ENCODE measurements at places on chromosomes 12 and 14. TPM values are rescaled to one million over a fixed set of nuclear protein-coding genes. Genes with fewer than 3 reads are reported as not detected.

ENDOU gene
- not detected for total RNA-seq

ACTN1 gene
- total RNA-seq: 363 TPM

CCDC196 gene
- total RNA-seq: not detected

BLOC1S1 gene
- 115 TPM for total RNA-seq

KRT72 gene
- not detected for total RNA-seq

OVCH1 gene
- not detected for total RNA-seq

HRK gene
- not detected for total RNA-seq

KRT1 gene
- total RNA-seq: not detected

GRCh38 chr14:89957791-89958190 lies 2.1 kb downstream of the TDP1 start:
- peak; percentile 14 for DNase-seq

GRCh38 chr12:116293687-116294453 lies 16.4 kb upstream of the MED13L start:
- no peak for DNase-seq

- DNase-seq: peak; percentile 57
Observed at GRCh38 chr12:12207746-12208145, 59.1 kb downstream of the LRP6 start.

DNA sequence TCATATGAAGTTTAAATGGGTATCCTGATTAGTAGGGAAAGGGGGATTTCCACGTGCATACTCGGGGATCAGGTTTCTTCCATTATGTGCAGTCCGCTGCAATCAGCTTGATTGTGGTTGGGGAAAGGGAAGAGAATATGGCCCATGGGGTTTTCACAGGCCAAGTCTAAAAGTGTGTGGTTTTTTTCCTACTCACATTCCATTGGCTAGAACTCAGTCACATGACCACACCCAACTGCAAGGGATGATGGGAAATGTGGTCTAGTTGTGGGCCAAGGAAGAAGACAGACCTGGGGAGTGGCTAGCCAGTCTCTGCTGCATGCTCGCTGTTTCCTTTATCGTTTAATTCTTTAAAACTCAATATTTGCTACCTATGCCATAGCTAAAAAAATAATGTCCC lies 105.1 kb downstream of the PRIMA1 start:
- peak; percentile 13 for DNase-seq

GRCh38 chr12:57735198-57735855 lies 3.2 kb downstream of the AGAP2 start:
- peak; percentile 39 for DNase-seq

GRCh38 chr14:70804556-70805162 lies 4.7 kb downstream of the MAP3K9 start:
- DNase-seq: no peak

- peak; percentile 37 for DNase-seq
Observed at GRCh38 chr12:7113389-7113871, 4.4 kb upstream of the C1RL start.

DNA sequence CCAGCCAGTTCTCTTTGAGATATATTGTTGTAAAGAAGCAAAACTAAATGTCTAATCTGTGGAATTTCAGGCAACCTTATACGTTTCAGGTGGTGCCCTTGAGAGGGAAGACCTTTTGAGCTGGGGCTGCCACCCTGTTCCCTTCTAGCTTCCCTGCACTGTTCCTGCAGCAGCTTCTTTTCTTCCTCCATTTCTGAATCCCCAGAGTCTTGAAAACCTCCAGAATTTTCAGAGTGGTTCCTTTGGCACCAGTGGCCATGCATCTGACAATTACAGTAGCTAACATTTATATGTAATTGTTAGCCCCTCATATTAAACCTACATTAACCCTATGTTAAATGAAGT lies 271.3 kb downstream of the ZFP36L1 start:
- no peak for DNase-seq

DNA sequence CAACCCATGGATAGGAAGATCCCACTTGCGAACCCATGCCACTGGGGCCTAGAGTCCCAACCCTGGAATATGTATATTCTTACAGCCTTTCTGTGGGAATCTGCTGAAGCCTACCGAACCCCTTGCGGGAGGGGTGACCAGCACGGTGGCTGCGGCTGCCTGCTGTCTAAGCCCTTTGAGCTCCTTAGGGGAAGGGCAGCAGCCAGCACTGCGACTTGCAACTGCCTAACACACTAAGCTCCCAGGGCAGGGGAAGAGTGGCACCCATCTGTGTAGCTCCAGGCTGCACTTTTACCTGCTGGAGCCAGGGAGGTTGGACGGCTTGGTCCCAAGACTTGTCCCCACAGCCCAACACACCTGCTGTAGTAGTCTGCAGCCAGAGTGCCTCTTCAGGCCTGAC lies 1968.7 kb upstream of the FLRT2 start:
- no peak for DNase-seq

DNA sequence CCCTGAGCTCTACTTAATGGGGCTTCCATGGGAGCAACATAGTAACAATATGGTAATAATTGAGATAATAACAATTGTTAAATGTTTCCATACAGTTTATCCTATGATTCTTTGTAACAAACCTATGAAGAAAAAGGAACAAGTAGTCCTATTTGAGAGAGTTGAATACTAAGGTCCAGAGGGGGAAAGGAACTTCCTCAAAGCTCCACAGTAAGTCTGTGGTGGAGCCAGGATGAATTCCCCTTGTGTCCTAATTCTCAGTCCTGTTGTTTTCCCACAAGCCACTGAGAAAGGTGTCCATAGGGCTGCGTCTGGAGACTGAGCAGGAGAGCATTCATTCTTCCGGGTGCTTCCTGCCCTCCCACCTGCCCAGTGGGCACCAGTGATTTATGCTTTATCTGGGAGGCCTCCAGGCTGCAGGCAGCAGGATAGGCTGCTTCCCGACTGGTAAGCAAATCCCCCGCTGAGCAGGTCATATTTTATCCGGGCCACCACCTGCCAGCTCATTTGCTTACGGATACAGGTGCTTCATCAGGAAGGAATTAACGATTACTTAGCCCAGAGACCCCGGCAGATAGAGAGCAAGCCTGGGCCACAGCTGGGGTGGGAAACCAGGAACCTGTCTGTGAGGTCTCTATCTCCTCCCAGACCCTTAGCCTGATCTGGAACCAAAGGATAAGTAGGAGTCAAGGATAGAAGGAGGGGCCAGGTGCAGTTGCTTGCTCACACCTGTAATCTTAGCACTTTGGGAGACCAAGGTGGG lies 33.9 kb upstream of the FAM222A start:
- DNase-seq: no peak

- DNase-seq: no peak
Observed at GRCh38 chr14:55547650-55548315, 32.2 kb upstream of the KTN1 start.

GRCh38 chr14:71588576-71589215 lies 343.5 kb upstream of the RGS6 start:
- peak; percentile 4 for DNase-seq

- no peak for DNase-seq
Observed at GRCh38 chr14:80455031-80455430, 243.7 kb upstream of the DIO2 start.

- peak; percentile 32 for DNase-seq
Observed at GRCh38 chr12:8948701-8949341, 624 bp downstream of the M6PR start.

GRCh38 chr12:49627752-49628360 lies 4.5 kb downstream of the PRPF40B start:
- DNase-seq: peak; percentile 87

GRCh38 chr12:82507686-82508085 lies 149.4 kb downstream of the METTL25 start:
- DNase-seq: no peak

DNA sequence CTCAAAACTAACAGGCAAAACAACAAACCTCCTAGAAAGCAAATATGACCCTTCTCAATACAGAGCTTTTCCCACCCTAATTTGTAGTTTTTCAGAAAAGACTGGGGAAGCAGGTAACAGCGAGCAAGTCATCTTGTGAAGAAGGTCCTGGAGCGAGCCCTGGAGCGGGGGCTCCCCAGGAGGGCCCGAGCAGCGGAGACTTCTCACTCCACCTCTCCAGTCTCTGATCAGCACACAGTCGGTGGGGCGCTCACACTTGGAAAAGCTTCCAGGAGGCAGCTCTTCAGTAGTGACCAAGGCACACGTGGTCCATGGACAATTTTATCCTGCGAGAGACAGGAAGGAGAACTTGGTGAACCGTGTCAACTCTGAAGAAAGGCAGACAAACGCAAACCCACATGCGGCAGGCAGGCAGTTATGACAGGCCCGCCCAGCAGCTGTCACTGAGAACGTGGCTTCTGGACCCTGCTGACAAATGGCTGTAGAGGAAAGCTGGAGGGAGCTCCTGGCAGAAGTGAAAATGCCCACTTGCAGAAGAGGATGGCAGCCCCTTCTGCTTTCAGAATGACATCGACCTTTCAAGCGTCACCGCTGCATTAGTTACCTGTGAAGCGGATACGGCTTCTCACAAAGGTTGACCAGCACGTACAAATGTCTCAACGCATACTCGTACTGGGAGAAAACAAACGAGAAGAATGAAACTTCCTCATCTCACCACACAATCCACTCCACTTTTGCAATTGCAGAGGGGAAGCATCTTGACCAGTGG lies 44.2 kb downstream of the LGMN start:
- no peak for DNase-seq

DNA sequence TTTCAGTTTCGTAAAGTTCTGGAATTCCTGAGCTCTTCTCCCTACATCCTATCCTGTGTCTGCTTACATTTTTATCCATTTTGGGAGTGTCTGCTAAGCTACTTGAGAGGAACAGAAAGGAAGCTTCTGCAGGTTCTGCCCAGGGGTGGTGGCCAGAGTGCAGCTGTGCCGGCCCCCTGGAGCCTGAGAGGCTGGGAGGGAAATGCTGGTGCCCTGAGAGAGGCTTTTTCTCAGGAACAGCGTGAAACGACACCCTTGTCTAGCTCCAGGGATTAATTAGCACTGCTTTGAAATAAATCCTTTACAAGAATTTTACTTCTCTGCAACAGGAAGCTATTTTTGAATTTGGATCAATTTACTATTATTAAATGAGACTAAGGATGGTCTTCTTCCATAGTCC lies 165.4 kb downstream of the SLC15A5 start:
- DNase-seq: no peak
